Kasumi-1 (cell line): ENCODE measurements at places on chromosomes 7 and 10.

DNA sequence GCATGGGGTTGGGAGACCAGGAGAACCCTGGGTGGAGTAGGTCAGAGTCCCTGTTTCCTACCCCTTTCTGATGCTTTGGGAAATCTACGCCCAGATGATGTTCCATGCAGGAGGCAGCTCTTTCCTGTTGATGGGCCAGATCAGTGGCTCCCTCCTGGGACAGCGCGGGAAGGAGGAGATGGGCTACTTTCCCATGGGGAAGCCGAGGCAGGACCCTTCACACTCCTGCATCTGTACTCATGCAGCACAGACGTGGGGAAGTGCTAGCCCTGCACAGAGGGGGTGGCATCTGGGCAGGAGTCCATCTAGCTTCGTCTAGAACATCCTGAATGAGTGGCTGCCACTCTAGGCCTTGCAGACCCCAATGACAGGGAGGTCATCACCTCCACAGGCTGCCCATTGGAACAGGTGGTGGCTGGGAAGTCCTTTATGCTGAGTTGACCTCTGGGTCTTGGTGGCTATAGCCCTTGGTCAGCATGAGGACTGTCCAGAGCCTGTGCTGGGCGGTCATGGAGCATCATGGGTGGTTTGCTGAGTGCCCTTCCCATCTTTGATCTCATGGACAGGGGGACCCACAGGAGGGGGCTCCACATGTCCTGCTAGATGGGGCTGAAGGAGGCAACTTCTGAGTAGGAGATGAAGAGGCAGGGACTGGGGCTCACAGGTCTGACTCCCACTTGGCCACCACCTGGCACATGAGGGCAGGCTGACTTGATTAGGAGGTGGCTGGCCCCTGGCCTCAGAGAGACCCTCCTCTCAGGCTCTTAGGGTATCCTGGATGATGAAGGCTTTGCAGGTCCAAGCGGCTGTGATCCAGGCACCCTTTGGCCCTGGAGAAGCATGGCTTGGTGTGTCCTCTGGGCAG, 24.6 kb downstream of the RAMP3 start:
- no peak for DNase-seq

- DNase-seq: peak; percentile 54
Measured at GRCh38 chr10:80528185-80528700, 9.5 kb upstream of the SH2D4B start.

GRCh38 chr10:6504296-6504695, 75.8 kb downstream of the PRKCQ start:
- DNase-seq: no peak

DNA sequence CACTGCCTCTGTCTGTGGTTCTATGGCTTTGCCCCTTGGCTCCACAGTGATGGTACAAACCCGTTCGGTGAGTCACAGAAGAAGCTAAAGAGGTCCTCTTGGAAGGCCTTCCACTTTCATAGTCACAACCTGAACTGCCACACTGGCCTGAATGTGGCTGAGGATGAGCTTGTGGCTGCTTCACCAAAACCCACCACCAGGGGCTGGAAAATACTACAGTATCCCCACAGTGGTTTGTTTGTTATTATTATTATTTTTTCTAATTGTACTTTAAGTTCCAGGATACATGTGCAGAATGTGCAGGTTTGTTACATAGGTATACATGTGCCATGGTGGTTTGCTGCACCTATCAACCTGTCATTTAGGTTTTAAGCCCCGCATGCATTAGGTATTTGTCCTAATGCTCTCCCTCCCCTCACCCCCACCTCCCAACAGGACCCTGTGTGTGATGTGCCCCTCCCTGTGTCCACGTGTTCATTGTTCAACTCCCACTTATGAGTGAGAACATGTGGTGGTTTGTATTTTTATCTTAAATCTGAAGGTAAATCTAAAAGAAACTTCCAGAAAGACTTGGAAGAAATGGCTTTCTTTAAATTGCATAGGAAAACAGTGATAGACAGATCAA, 160.8 kb upstream of the NPSR1 start:
- DNase-seq: no peak
